ENCODE measurements at places on chromosomes 11 and 22. TPM values are rescaled to one million over a fixed set of nuclear protein-coding genes. Genes with fewer than 3 reads are reported as not detected.

DNA sequence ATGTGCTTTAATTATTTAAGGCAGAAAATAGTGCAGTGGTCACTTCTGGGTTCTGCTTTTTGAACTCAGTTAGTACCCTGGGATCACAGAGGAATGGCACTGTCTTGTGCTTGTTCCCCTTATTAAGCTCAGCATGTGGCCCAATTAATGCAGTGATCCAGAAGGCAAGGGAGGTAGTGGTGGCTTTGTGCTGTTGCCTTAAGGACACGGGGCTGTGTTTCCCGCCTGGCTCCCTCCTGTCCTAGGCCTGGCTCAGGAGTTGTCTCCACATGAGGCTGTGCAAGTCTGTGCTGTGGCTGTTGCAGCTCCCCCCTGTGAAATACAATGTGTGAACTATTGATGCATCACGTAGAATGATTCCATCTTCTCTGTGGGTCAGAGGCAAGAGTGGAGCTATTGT, 49.2 kb upstream of the CABP7 start:
- H3K4me3 ChIP-seq: no peak overlapping the region
- H3K27me3 ChIP-seq: no peaks in the 10 kb centered on the region
- DNase-seq: no peak
- peaks cover 33% of the 10 kb centered on the region for H3K36me3 ChIP-seq
- no peaks in the 10 kb centered on the region for H3K4me1 ChIP-seq

GRCh38 chr11:61814958-61815789, 1.6 kb downstream of the FADS1 start:
- H3K36me3 ChIP-seq: no peaks in the 10 kb centered on the region
- H3K4me3 ChIP-seq: peak overlapping the region; percentile 81

- peaks cover 4% of the 10 kb centered on the region for H3K36me3 ChIP-seq
- H3K4me1 ChIP-seq: peaks cover 25% of the 10 kb centered on the region
- peak overlapping the region; percentile 47 for H3K4me3 ChIP-seq
- no peaks in the 10 kb centered on the region for H3K27me3 ChIP-seq
Observed at GRCh38 chr22:19959587-19960490, 18.2 kb upstream of the TXNRD2 start.

DNA sequence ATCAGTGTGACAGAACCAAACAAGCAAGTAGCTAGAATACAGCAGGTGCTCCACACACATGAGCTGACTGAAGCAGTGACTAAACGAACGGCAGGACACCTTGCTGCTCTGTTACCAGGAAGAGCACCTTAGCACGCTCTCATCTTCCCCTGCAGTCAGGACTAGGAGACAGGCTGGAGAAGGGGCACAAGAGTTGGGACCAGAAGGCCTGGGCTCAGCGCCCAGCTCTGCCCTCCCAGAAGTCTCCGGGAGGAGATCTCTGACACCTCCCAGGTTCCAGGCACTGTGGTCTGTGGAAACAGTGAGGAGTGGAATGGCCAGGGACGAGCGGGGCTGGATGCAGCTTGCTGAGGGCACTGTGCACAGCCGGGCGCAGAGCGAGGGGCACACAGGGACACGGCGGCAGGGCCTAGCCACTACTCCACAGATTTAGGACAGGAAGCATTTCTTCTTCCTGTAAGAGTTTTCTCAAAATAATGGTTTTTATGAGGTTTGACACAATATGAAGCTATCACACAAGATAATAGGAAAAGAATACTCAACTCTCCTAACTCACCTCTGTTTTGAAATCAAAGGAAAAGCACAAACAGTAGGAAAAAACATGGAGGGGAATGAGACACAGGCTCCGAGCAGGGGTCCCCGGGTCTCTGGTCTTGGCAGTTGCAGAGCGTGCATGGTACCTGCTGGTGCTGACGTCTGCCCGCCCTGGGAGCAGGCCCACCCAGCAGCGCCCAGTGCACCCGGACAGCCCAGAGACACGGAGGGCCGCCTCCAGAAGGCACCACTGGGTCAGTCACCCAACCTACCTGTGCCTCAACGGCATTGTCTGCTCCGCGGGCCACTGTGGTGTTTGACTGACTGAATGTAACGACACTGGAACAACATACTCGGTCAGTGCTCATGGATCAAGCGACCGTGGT, 67.6 kb downstream of the NCAPD3 start:
- H3K27ac ChIP-seq: no peak overlapping the region
- no peaks in the 10 kb centered on the region for H3K27me3 ChIP-seq
- H3K36me3 ChIP-seq: peaks cover 17% of the 10 kb centered on the region
- no peaks in the 10 kb centered on the region for H3K4me1 ChIP-seq
- no peak overlapping the region for H3K4me3 ChIP-seq

Gene CXCR5
- not detected for total RNA-seq

GRCh38 chr11:8566613-8567210, 27.3 kb downstream of the STK33 start:
- no peak overlapping the region for H3K27ac ChIP-seq
- DNase-seq: peak; percentile 59
- H3K4me1 ChIP-seq: peaks cover 9% of the 10 kb centered on the region
- H3K27me3 ChIP-seq: peaks cover 36% of the 10 kb centered on the region

DNA sequence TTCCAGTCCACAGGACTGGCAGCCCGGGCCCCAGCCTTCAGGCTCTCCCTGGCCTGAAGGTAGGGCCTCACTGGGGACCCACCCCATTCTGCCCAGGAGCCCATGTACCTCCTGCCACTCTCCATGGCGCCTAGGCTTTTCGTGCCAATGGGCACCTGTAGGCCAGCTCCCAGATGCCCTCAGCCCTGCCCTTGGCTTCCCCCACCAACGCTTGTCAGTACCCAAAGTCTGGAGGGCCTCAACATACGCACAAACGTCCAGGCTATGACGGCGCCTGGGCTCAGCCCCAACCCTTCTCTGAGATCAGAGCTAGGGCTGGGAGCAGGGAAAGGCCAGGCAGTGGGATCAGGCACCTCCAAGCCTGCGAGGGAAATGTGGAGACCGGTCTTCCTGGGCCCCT, 816.9 kb upstream of the LUZP2 start:
- H3K27ac ChIP-seq: no peak overlapping the region
- DNase-seq: no peak
- no peak overlapping the region for H3K4me3 ChIP-seq
- no peaks in the 10 kb centered on the region for H3K27me3 ChIP-seq
- no peaks in the 10 kb centered on the region for H3K4me1 ChIP-seq

Gene AHNAK
- total RNA-seq: 557 TPM

DNA sequence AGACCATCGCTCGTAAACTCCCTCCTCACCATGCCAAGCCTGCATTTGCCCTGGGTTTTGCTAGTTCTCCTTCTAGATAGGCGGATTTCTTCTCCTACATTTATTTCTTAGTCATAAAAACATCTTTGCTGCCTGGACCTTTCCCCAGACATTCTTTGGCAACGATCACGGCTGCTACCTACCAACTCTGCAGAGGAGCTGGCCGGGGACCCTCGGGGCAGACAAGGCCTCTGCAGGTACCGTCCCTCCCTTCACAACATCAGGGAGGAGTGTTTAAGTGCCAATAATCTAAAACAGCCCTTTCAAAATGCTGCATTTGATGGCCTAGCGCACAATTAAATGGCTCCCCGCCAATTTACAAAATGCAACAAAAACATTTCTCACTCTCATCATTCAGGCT, 34.4 kb downstream of the BRD1 start:
- DNase-seq: no peak
- H3K4me3 ChIP-seq: no peak overlapping the region
- peaks cover 60% of the 10 kb centered on the region for H3K36me3 ChIP-seq
- no peaks in the 10 kb centered on the region for H3K27me3 ChIP-seq
- no peak overlapping the region for H3K27ac ChIP-seq

GRCh38 chr22:35601743-35602615, 15.2 kb downstream of the MB start:
- no peaks in the 10 kb centered on the region for H3K36me3 ChIP-seq
- H3K27ac ChIP-seq: no peak overlapping the region
- DNase-seq: peak; percentile 89
- no peaks in the 10 kb centered on the region for H3K4me1 ChIP-seq

DNA sequence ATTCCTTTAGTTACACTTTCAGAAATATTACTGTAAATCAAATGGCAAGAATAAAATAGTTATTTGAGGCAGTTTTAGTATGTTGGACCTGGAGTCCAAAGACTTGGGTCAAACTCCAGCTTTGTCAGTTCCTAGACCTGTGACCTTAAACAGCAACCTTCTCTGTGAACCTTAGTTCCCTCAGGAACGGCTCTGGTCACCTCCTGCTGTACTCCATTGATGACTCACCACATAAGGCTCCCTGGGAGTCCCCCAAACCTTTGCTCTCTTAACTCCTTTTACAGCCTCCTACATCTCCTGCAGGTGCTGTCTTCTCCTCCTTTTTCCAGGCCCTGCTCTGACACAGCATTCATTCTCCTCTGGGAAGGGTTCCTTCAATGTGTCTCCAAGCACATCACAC, 29.1 kb downstream of the LIMK2 start:
- H3K4me3 ChIP-seq: no peak overlapping the region
- peak overlapping the region; percentile 97 for H3K27ac ChIP-seq
- peaks cover 49% of the 10 kb centered on the region for H3K4me1 ChIP-seq
- peak; percentile 52 for DNase-seq

GRCh38 chr11:31711137-31711536, 100.0 kb downstream of the PAX6 start:
- no peak overlapping the region for H3K27ac ChIP-seq
- no peaks in the 10 kb centered on the region for H3K4me1 ChIP-seq
- no peaks in the 10 kb centered on the region for H3K36me3 ChIP-seq
- no peak for DNase-seq
- no peak overlapping the region for H3K4me3 ChIP-seq

Gene NCAM1
- total RNA-seq: 1.8 TPM

- peak; percentile 37 for DNase-seq
- no peak overlapping the region for H3K4me3 ChIP-seq
- peaks cover 28% of the 10 kb centered on the region for H3K4me1 ChIP-seq
- H3K36me3 ChIP-seq: peaks cover 10% of the 10 kb centered on the region
Observed at GRCh38 chr11:112016088-112016764, 9.0 kb upstream of the DLAT start.

DNA sequence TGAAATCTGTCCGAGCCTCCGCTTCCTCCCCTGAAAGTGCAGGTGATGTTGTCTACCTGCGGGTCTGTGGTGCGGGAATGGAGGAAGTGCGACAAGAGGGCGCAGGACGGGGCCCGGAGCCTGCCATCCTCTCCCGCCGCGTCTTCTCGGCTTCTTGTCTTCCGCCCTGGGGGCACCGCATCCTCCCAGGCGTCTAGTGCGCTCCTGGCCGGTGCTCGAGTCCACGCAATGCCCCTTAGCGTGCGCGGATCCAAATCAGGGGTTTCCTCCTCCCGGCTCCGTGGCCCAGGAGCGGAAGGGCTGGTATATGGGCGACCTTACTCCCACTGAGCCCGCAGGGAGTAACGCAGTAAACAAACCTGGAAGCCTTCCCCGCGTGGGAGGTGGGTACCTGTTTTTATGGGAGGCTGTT, 405 bp downstream of the SFI1 start:
- peak overlapping the region; percentile 80 for H3K27ac ChIP-seq
- H3K36me3 ChIP-seq: no peaks in the 10 kb centered on the region
- peak overlapping the region; percentile 95 for H3K4me3 ChIP-seq
- peak; percentile 60 for DNase-seq

- H3K4me3 ChIP-seq: no peak overlapping the region
- no peak overlapping the region for H3K27ac ChIP-seq
- H3K4me1 ChIP-seq: no peaks in the 10 kb centered on the region
- no peaks in the 10 kb centered on the region for H3K36me3 ChIP-seq
- DNase-seq: no peak
- no peaks in the 10 kb centered on the region for H3K27me3 ChIP-seq
Observed at GRCh38 chr11:45621588-45621987, 43.8 kb downstream of the CHST1 start.

- peaks cover 58% of the 10 kb centered on the region for H3K27me3 ChIP-seq
- DNase-seq: no peak
- H3K27ac ChIP-seq: no peak overlapping the region
- H3K4me1 ChIP-seq: peaks cover 10% of the 10 kb centered on the region
- no peaks in the 10 kb centered on the region for H3K36me3 ChIP-seq
Observed at GRCh38 chr11:130715085-130715876, 201.0 kb downstream of the SNX19 start.

DNA sequence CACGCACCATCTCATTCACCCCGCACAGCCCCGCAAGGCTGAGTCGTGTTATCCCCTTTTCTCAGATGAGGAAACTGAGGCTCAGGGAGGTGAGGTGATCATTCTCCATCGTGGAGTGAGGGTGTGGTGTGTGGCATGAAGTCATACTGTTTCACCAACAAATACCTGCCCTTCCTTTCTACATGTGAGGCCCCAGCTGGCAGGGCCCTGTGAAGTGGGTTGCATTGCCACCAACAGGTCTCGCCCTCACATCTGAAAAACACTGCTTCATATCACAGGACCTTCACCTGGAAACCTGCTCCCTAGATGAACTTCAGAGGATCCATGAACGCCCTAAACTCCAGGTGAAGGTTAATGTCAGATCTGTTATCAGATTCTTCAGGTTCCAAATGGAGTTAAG, 4.3 kb downstream of the SSTR3 start:
- no peaks in the 10 kb centered on the region for H3K36me3 ChIP-seq
- 0 out of 2 replicates have a peak, but pooled peaks cover 1% of the 10 kb centered on the region for H3K27me3 ChIP-seq
- H3K4me1 ChIP-seq: 0 out of 2 replicates have a peak, but pooled peaks cover 4% of the 10 kb centered on the region

DNA sequence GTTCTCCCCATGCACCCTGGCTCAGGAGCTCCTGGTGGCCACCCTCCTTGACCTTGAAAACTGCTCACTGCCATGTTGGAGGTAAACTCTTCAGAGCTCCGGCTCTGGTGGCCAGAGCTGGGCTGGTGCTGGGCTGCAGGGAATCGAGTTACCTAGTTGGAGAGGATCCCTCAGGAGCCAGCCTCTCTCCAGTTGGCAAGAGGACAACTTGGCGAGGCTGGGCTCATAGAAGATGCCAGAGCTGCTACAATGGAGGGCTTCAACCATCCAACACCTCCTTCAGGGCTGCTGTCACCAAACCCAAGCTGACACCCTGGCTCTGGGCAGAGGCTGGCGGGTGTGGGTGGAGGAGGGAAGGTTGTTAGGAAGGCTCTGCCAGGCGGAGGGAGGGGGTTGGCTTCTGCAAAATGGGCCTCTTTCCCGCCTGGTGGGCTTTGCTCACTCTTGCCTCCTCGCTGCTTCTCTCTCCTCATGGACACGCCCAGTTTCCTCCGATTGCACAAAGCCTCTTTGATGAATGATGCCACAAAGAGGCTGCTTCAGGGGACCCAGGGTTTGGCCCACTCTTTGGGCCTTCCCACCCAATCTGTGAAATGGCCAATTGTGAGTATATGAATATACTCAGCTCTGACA, 53.1 kb downstream of the THAP12 start:
- no peak overlapping the region for H3K27ac ChIP-seq
- no peaks in the 10 kb centered on the region for H3K27me3 ChIP-seq
- H3K4me1 ChIP-seq: no peaks in the 10 kb centered on the region
- no peak overlapping the region for H3K4me3 ChIP-seq
- no peak for DNase-seq

DNA sequence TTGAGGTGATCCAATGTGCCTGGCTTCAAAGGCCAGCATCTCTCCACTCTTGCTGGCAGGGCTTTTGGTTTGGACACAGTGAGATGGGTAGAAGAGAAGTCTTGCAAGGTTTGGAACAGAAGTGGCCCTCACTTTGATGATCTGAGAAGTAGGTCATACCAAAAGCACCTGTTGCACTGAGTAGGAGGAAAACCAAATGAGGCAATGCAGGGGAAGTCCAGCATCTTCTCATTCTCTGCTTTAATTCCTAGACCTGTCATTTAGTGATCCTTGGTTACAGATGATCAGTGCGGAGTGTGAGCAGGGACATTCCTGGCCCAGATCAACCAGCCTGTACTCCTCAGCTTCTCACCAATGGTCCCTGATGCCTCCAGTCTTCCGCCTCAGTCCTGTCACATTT, 990.5 kb downstream of the OPCML start:
- H3K36me3 ChIP-seq: no peaks in the 10 kb centered on the region
- H3K4me1 ChIP-seq: no peaks in the 10 kb centered on the region
- H3K4me3 ChIP-seq: no peak overlapping the region
- H3K27ac ChIP-seq: no peak overlapping the region
- DNase-seq: no peak

Gene PTPN5
- total RNA-seq: not detected

Gene P2RX6
- total RNA-seq: 1.6 TPM

- H3K27ac ChIP-seq: no peak overlapping the region
- H3K27me3 ChIP-seq: no peaks in the 10 kb centered on the region
- no peak for DNase-seq
- no peak overlapping the region for H3K4me3 ChIP-seq
- H3K36me3 ChIP-seq: no peaks in the 10 kb centered on the region
Observed at GRCh38 chr11:134072844-134073243, 4.0 kb downstream of the JAM3 start.

All from GM23248 (cell line).